ENCODE measurements at places on chromosomes 12 and 14.

GRCh38 chr12:132153501-132154340, 9.5 kb downstream of the NOC4L start:
- peak; percentile 65 for DNase-seq

DNA sequence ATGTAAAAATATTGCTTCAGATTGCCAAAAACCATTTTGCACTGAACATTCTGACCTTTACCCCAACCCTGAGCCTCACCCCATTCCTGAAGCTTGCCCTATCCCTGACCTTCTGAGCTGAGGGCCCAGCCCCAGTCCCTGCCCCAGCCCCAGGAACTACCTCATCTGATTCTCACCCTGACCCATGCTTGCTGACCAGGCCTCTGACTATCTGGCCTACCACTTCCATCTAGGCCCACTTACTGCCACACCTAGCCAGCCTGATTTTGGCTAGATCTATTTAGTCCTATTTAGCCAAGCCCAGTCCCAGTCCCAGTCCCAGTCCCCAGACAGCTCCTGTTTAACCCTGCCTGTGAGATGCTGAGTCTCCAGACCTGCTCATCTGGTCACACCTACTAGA, 33.6 kb downstream of the OR10P1 start:
- DNase-seq: no peak

DNA sequence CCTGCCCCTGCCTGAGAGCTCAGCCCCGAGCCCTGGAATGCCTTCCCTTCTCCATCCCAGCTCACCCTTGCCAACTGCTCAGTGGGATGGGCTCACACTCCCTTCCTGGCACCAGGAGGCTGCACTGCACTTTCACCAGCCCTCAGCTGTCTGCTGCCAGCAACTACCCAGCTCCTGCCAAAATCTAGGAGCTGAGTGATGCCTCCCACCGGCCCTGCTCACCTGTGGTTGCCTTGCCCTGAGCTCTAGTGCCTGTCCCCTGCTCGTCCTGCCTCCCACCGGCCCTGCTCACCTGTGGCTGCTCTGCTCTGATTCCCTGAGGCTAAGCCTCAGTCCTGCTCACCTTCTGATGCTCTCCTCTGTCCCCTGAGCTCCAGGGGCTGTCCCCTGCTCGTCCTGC, 119.8 kb downstream of the TMEM121 start:
- no peak for DNase-seq

- no peak for DNase-seq
These were observed 1036.1 kb upstream of the TMEM132C start for GRCh38 chr12:127230843-127231260.

- DNase-seq: peak; percentile 71
These were observed 466.0 kb downstream of the RAD51B start for GRCh38 chr14:68285421-68286179.

DNA sequence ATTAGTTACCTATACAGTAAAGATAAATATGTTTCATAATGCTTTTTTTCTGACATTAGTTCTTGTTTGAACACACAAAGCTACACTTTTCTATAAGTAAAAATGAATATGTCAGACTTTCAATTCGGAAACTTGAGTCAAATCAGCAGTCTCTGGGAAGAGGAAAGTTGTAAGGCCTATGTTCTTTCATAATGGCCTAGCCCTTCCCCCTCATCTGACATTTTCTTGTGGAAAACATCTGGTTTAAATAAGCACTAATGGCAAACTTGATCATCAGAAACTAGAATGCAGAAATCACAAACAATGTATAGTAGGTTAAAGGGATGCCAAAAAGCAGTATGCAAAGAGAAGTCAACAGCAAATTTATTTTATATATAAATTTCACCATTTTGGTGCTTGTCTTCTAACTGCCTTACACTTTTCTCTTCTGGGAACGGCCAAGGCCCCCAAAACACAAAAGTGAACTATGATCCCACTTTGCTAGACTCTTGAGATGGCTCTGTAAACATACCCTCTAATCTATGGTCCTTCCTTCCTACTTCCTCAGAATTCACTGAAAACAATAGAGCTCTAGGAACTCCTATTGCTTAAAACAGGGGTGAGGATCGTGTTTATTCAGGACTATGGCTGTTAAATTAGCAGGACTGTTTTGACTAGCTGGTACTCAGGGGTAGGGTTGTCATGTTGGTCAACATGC, 444.1 kb downstream of the RAD51B start:
- no peak for DNase-seq

DNA sequence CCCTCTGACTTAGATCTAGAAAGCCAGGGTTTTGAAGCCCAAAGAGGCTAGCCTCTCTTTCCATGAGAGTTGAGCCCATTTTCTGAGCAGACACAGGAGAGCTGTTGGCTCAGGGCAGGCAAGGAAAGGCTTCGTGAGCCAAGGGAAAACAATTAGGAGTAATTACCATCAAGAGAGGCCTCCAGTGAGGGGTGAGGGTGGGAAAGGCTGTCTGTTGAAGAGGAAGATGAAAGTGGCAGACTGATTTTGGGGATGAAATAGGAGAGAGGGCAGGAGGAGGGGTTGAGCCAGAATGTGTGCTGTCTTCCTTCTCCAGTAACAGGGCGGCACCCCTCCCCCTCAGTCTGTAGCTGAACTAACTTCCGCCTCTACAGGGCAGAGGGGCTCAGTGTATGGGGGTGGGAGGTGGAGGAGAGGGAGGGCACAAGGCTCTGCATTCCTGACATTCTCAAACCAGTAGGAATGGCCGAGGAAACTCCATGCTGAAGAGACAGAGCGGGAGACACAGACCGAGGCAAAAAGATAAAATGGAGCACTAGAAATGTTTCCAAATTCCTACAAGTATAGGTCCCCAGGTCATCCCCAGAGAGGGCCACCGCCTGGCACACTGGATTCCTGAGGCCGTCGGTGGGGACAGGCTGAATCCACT, 33.1 kb upstream of the COL2A1 start:
- no peak for DNase-seq

DNA sequence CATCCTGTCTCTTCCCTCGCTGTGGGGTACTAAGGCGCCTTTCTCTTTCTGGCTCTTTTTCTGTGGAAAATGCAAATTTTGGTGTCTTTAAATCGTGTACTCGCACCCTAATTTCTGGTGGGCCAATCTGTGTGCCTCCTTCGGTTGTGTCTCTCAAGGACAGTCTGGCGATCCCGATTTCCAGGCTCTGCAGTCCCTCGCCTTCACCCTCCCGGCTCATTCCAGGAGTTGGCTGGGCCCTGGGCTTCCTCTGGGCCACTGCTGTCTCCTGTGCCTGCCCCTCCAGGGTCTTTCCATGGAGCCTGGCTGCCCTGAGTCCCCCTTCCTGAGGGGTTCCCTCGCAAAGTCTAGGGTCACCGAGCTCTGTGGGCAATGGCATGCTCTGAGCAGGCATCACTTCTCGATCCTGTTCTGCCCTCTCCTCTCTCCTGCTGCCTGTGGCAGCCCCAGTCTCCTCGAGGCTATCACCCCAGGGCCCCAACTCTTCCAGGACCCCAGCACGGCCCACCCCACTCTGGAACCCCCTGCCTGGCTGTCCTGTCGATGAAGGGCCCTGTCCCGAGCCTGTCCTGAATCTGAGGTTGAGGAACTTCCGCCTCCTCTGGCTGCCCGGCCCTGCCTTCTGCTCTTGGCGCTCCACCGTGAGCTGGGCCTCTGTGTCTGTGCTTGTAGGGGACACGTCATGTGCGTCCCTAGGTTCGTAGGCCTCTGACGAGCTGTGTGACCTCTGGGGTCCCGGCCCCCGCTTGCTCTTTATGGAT, 24.1 kb downstream of the AHNAK2 start:
- DNase-seq: no peak

GRCh38 chr12:121802485-121802842, 1.3 kb upstream of the SETD1B start:
- DNase-seq: no peak

DNA sequence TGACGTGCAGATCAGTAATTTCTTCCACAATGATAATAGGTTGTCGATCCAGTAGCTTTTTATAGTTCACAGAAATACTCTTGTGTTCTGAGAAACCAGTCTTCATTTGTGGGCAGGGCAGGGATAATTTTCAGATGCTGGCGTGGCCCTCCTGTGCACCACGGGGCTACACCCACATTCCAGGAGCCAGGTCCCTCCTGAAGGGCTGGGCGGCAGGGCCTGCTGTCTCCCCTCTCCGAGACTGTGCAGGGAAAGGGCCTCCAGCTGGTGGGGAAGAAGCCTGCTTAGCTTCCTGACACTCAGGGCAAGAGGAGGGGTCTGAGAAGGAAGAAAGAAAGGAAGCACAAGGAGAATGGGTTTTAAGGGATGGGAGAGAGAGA, 94.9 kb downstream of the ADGRD1 start:
- no peak for DNase-seq

DNA sequence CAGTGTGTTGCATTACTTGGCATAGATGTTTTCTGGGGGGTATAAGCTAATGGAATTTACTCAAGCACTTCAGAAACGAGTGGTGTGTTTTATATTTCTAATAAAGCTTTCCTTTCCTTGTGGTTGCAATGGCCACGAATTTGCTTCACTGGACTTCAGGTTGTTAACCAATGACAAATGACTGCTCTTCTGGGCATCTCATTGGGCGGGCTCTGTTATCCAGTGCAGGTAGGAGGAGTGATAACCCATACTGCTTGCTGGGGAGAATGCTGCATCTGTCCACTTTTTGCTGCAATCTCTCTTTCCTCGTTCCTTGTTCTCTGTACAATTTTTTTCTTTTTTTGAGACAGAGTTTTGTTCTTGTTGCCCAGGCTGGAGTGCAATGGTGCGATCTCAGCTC, 80.0 kb upstream of the RPH3A start:
- DNase-seq: no peak

- DNase-seq: no peak
These were observed 54.1 kb downstream of the ADIPOR2 start for GRCh38 chr12:1744932-1745331.

DNA sequence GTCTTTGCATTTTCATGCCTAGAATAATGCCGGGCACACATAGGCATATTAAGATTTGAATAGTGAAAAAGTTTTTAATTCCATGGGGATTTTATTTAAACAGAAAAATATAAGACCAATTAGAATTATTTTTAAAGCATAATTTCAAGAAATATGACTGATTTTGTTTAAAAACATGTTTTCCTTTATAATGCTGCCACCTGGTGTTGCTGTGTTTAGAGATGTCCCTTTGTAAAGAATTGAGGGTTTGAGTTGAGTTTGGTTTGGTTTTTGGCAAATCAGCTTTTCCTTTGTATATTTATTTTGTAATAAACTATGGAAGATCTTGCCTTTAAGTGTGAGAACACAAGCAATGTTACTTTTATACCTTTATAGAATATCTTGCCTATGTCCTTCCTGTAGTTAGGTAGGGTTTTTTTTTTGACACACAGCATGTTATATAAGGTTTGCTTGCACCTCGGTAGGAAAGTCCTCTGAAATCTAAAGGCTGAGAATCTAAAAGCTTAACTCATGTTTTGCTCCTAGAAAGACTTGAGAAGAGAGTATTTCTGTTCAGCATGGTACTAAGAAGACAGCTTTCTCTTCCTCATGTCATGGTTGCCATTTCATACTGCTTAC, 31.4 kb upstream of the SNAPC1 start:
- DNase-seq: no peak
